ENCODE measurements at places on chromosomes 4 and X.
A peak's percentile ranks its signal among the peaks of the same experiment; 100 is the strongest.

- no peak for DNase-seq
Measured at GRCh38 chr4:48958582-48958981, 27.5 kb upstream of the CWH43 start.

GRCh38 chr4:6221301-6221850, 21.0 kb upstream of the JAKMIP1 start:
- DNase-seq: no peak

- no peak for DNase-seq
Measured at GRCh38 chr4:76125816-76126215, 22.4 kb downstream of the NUP54 start.

GRCh38 chr4:17284323-17285175, 227.3 kb downstream of the QDPR start:
- DNase-seq: no peak

DNA sequence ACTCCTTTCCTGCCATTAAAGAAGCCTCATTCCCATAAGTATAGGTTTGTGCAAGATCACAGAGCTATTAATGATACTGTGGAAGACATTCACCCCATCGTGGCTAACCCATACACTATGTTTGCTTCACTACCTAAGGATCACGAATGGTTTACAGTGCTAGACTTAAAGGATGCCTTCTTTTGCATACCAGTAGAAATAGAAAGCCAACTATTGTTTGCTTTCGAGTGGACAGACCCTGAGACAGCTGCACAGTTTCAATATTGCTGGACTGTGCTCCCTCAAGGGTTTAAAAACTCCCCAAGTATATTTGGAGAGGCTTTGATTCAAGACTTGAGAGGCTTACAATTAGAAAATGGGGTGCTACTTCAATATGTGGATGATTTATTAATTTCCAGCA, 16.0 kb upstream of the PAPSS1 start:
- DNase-seq: no peak

- no peak for DNase-seq
Measured at GRCh38 chr4:121785479-121785878, 15.6 kb upstream of the EXOSC9 start.

DNA sequence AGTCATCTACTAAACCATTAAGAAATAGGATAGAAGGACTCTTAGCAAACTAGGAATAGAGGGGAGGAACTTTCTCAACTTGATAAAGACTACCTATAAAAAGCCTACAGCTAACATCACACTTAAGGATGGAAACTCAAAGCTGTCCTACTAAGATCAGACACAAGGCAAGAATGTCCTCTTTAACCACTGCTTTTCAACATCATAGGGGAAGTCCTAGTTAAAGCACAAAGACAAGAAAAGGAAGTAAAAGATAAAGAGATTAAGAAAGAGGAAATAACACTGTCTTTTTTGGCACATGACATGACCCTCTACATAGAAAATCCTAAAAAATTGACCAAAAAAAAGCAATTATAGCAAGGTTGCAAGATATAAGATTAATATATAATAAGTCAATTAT, 136.6 kb downstream of the FBXW7 start:
- peak; percentile 9 for DNase-seq

DNA sequence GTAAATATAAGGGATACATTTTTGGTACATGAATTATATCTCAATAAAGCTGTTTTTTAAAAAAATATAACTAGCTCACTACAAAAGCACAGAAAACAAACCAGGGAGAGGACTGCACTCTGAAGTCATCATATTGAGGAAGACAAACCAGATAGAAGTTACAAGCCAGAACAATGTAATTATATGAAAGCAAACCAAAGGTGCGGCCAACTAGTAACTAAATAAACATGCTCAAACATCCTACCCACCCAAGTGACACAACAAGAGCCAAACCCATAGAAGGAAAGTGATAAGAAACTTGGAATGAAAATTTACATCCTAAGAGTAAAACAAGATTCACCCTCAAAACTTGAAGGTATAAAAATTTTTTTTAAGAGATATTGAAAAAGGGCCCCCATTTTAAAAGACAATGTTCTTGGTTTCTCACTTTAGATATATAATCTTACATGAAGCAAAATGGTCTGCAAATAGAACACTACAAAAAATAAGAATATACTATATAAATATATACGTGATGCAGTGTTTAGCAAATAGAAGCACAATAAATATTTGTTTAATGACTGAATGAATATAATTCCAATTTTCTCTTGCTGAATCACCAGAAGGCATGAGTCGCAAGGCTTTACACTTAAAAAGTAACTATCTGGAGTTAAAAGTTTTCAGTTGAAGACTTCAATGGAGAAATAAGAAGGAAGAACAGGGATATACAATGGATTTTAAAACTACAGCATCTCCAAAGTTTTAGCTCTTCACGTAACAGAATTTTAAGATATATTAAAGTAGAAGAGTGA, 4.0 kb upstream of the SH3D19 start:
- DNase-seq: no peak

DNA sequence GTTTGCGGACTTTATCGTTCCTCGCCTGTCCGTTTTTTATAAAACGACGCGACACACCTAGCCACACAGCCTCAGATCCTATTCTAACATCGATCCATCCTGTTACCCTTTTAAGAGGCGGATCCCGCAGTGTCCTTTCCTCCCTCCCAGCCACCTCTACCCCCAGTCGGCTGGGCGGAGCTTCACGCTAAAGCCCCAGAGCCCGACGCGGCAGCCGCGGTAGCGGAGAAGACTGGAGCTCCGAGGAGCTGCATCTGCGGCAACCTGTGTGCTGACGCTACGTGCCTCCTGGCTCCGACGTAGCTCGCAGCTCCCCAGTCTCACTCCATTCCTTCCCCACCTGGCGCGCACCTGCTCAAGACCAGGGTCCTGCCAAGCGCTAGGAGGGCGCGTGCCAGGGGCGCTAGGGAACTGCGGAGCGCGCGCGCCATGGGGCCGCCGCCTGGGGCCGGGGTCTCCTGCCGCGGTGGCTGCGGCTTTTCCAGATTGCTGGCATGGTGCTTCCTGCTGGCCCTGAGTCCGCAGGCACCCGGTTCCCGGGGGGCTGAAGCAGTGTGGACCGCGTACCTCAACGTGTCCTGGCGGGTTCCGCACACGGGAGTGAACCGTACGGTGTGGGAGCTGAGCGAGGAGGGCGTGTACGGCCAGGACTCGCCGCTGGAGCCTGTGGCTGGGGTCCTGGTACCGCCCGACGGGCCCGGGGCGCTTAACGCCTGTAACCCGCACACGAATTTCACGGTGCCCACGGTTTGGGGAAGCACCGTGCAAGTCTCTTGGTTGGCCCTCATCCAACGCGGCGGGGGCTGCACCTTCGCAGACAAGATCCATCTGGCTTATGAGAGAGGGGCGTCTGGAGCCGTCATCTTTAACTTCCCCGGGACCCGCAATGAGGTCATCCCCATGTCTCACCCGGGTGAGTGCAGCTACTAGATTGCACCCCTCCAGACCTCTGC, at the start of gene RNF128:
TSS of gene RNF128 (plus strand) at position 217 of the 953 bp plus-strand sequence. CDS start at position 430, 213 bp downstream.
- no peak for DNase-seq
